ENCODE measurements at places on chromosomes 12 and 14. TPM values are rescaled to one million over a fixed set of nuclear protein-coding genes. Genes with fewer than 3 reads are reported as not detected.

Gene CLEC12A
- total RNA-seq = not detected

Gene C12orf50
- total RNA-seq = not detected

Gene NFYB
- 43.5 TPM for total RNA-seq

Gene IL26
- not detected for total RNA-seq

DNA sequence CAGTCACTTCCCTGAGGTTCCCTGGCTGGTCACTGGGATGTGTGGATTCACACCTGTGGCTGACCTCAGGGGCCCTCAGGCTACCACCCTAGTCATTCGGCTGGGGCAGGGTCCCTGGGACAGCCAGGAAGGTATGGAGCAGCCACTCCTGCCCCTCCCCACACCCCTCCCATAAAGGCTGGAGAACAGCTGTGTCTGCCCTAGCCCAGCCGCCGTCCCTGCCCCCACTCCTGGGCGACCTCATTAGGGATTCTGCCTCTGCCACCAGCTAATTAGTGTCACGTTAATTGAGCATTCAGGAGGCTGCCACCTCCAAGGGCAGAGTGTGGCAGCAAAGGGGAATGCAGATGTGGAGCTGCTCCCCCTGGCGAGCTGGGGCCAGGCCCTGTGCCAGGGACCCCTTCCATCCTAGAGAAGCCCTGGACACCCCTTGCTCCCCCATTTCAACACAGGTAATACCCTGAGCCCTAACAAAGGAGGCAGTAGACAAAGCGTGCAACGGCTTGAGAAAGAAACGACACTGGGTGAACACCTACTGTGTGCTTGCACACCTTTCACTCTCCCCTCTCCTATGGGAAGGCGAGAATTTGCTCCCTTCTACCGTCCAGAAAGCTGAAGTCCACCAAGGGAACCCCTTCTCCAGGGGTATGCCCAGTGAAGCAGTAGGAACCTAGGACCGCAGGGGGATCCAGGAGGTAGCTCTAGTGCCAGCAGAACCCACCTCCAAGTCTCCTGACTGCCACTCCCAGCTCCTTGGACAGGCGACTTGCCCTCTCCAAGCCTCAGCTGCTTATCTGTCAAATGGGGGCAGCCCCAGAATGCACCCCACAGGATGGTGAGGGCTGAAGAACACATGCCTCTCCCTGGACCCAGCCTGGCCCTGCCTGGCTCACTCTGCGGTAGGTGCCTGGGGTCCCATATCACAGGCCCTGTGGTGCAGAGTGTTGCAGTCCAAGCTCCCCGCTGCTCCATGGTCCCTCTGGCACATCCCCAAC, 45.1 kb downstream of the FAM222A start:
- peaks cover 5% of the 10 kb centered on the region for H3K4me1 ChIP-seq
- H3K36me3 ChIP-seq = no peaks in the 10 kb centered on the region
- no peak overlapping the region for H3K27ac ChIP-seq
- H3K27me3 ChIP-seq = no peaks in the 10 kb centered on the region

DNA sequence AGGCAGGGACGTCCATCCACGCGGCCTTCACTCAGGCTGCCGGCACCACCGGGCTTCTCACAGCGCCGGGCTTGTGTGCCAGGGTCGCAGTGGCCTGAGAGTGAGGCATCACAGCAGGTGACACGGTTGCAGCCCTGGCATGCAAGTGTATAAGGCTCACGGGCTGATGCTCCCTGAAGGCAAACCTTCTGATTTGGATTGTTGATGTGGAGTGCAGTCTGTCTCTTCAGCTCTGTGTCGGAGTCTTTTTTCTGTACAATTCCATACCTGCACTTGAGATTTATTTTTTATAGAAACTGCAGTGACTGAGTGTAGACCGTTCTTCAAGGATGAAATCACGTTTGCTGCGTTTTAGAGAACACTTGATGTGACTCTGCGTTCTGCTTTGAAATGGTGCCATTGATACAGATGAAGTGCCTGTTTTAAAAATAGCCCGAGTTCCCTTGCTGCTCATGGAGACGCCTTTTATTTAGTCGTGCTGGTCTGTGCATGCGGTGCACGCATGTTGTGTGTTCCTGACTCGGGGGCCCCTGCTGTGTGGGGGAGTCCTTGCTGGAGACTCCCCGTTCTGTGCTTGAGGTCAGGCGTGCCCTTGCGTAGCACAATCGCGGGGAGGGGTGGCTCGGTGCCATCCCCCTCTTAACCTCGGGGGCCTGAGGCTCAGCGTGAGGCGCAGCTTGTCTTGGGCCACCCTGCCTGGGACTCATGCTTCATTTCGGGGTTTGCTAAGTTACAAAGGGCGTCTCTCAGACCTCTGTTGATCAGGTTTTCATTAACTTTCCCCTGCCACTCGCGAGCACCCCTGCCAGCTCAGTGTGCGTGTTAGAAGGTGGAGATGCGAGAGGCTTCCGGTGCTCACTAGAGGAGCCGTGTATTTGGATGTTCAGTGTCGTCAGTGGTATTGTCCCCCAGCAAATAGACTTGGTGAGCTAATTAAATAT, 21.6 kb upstream of the AMN start:
- no peak overlapping the region for H3K4me3 ChIP-seq
- no peak for DNase-seq
- no peaks in the 10 kb centered on the region for H3K4me1 ChIP-seq
- H3K36me3 ChIP-seq = no peaks in the 10 kb centered on the region
- H3K27me3 ChIP-seq = no peaks in the 10 kb centered on the region
